IMR-90 (cell line): ENCODE measurements at places on chromosomes 2 and 18. TPM values are rescaled to one million over a fixed set of nuclear protein-coding genes. Genes with fewer than 3 reads are reported as not detected.

Gene DCC
- 0.54 and 0.83 TPM in 2 replicates for total RNA-seq

- H3K27me3 ChIP-seq: peaks cover 2% of the 10 kb centered on the region; the same call in 1 of the 2 replicates
- H3K4me1 ChIP-seq: no peaks in the 10 kb centered on the region
- no peak overlapping the region for H3K4me3 ChIP-seq
- peak; percentile 20 for DNase-seq
- no peak overlapping the region for H3K27ac ChIP-seq
- no peaks in the 10 kb centered on the region for H3K36me3 ChIP-seq
These were observed 16.8 kb downstream of the SERPINB10 start for GRCh38 chr18:63924551-63924950.

GRCh38 chr2:99821039-99821438, 321.4 kb downstream of the AFF3 start:
- no peak overlapping the region for H3K27ac ChIP-seq
- H3K27me3 ChIP-seq: no peaks in the 10 kb centered on the region
- no peak overlapping the region for H3K4me3 ChIP-seq
- peaks cover 12% of the 10 kb centered on the region for H3K4me1 ChIP-seq
- peaks cover 12% of the 10 kb centered on the region for H3K36me3 ChIP-seq
- no peak for DNase-seq

- no peak overlapping the region for H3K27ac ChIP-seq
- no peak for DNase-seq
- H3K4me3 ChIP-seq: no peak overlapping the region
- peaks cover 20% of the 10 kb centered on the region; the same call in 1 of the 2 replicates for H3K27me3 ChIP-seq
These were observed 38.6 kb upstream of the GPAT2 start for GRCh38 chr2:96073170-96073775.

Gene MAPK4
- total RNA-seq: not detected in 2 replicates

DNA sequence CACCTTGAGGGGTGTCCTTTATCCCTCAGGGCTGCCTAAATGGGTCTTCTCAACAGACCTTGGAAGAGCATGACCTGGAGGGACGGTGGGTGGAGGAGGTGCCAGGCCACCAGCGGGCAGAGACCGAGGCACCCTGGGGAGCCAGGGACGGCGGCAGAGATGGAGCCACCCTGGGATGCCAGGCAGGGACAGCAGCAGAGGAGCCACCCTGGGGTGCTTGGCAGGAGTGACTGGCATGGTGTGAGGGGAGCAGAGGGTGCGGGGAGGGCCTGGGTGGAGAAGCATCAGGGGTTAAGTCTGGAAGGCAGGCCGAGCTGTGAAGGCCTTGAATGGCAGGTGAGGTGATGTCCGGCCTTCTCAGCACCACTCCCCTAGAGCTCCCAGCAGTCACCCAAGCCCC, 56.1 kb downstream of the CIB4 start:
- H3K27ac ChIP-seq: no peak overlapping the region
- H3K27me3 ChIP-seq: peaks cover 70% of the 10 kb centered on the region
- no peaks in the 10 kb centered on the region for H3K36me3 ChIP-seq
- no peak overlapping the region for H3K4me3 ChIP-seq
- H3K4me1 ChIP-seq: no peaks in the 10 kb centered on the region
- DNase-seq: no peak

Gene TUBA4A
- 21.9 and 26.1 TPM in 2 replicates for total RNA-seq

Gene UGT1A10
- not detected in 2 replicates for total RNA-seq

Gene CCDC178
- total RNA-seq: not detected in 2 replicates

- H3K36me3 ChIP-seq: no peaks in the 10 kb centered on the region
- H3K27me3 ChIP-seq: no peaks in the 10 kb centered on the region
- no peaks in the 10 kb centered on the region for H3K4me1 ChIP-seq
- no peak overlapping the region for H3K27ac ChIP-seq
- no peak for DNase-seq
- no peak overlapping the region for H3K4me3 ChIP-seq
These were observed 37.6 kb downstream of the FLACC1 start for GRCh38 chr2:201319511-201319910.
